CD4-positive, alpha-beta T cell treated with Interleukin-15 for 1 hour (primary cell): ENCODE measurements at places on chromosomes 1 and 21.

DNA sequence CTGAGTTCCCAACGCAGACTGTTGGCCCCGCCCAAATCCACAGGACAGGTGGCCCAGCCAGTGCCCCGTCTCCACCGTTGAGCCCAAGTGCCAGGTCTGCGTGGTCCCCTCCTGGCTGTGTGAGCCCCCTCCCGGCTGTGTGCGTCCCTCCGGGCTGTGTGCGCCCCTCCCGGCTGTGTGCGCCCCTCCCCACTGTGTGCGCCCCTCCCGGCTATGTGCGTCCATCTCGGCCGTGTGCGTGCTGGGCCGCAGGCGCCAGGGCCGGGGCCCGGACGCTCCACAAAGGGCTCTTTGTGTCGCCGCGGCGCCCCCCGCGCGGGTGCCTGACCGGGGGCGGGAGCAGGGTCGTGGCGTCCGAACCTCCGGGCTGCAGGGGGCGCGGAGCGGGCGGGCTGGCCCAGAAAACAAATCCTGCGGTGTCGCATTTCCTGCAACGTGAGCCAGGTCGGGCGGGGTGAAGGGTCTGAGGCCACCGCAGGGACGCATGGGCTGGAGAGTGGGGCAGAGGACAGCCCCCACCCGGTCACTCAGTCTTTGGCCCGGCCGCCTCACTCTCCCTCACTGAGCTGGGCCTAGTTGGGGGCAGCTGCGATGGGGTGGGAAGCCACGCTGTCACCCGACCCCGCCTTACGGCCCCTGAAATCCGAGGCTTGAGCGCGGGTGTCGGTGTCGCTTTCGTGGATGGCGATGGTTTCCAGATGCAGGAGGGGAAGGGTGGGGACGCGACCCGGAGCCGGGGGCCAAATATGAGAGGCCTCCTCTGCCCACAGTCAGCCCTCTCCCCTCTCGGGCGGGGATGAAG, 18.8 kb downstream of the TNFRSF25 start:
- DNase-seq = no peak

DNA sequence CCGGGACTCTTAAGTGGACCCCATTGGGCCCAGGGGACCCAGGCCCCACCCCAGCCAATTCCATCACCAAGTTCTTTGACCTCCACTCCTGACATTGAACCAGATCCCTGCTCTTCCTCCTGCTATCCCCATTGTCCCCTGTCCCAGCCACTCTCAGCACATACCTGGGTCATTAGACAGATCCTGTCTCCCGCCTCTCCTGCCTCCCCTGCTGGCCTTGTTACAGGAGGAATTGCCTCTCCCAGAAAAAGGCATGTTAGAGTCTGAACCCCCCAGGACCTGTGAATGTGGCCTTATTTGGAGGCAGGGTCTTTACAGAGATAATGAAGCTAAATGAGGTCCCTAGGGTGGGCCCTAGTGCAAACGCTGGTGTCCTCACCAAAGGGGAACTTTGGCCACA, 301.9 kb downstream of the NPHP4 start:
- no peak for DNase-seq

- DNase-seq = no peak
These were observed 73.1 kb upstream of the C1orf105 start for GRCh38 chr1:172347416-172347815.

- DNase-seq = no peak
These were observed 361.5 kb downstream of the PTPRU start for GRCh38 chr1:29597861-29598260.

DNA sequence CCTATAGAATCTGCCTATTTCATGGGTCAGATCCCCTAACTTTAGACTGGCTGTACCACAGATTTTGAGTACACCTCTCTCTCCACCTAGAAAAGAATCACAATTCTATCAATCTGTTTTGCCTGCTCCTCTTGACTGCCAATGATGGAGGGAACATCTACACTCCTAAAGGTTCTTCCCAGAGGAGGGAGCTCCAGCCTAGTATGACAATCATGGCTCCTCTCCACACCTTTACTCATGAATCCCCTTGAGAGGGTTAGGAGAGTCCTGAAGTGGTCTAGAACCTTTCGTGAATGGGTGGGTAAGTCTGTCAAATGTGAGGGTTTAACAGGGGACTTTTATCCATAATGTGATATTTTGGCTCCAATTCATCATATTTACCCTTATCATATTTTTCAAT, 48.0 kb downstream of the DNAI4 start:
- no peak for DNase-seq

DNA sequence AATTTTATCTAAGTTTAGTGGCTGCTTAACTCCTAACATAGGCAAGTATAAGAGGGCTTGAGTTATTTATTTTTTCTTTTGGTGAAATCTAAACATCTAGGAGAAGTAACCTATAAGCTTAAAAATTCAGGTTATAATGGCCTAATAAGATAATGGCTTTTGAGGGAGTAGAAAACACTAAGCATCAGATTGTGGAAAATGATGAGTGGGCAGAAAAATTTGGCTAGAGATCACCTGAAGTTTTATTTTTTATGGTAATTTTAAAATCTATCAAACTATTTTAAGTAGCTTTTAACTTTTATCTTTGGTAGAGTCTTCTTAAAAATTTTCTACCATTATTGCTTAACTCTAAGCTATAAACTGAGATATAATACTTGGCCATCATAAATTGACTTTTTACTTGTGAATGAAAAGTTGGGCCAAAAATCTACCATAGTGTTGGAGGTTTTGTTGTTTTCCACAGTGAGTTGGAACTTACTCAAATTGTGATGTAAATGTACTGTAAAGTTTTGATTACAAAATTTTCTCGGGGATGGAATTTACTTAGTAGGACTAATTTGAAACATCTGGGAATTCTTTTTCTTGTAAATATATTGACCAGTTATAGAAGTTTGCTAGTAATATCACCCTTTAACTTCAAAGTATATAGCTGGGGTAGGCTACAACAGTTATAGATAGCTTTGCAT, 63.9 kb downstream of the USP25 start:
- no peak for DNase-seq

DNA sequence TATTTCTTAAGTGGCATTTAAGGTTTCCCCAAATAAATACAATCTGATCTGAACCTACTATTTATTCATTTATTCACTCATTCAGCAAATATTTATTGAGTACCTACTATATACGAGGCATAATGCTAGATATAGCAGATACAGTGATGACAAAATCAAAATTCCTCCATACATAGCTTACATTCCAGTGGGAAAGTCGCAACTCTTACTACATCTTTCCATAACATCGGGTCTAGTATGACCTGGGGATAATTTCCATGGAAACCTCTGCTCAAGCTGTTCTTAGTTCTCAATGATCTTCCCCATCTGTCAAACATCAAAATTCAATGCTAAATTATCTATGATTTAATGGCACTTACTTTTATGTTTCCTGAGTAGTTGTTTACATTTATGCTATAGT, 70.8 kb upstream of the PRKACB start:
- no peak for DNase-seq

DNA sequence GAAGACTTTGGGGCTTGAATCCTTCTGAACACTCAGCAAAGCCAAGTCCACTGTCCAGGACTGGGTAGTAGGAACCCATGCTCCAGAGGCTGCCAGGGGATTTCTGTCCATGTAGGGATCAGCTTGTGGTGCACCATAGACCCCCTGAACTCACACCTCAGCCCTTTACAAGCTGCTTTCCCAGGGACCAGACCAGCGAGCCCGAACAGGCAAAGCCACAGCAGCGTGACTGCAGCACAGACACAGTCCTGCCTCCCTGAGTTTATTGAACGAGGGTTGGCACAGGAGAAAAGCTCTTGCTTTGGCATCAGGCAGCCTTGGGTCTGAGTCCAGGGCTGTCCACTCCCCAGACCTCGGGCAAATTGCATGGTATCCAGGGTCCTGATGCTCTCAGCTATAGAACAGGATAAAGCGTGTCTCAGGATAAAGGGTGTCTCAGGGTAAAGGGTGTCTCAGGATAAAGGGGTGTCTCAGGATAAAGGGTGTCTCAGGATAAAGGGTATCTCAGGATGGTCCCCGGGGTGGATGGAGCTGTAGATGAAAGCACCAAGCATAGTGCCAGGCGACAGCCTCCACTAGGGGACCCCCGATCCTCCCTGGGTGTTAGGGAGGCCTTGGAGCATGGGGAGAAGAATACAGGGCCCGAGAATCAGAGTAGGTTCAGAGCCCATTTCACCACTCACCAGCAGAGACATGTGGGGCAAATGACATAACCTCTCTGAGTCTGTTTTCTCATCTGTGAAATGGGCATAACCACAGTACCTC, 648.8 kb downstream of the NPHP4 start:
- DNase-seq = no peak

- no peak for DNase-seq
These were observed 29.2 kb upstream of the PDE9A start for GRCh38 chr21:42624095-42624790.

DNA sequence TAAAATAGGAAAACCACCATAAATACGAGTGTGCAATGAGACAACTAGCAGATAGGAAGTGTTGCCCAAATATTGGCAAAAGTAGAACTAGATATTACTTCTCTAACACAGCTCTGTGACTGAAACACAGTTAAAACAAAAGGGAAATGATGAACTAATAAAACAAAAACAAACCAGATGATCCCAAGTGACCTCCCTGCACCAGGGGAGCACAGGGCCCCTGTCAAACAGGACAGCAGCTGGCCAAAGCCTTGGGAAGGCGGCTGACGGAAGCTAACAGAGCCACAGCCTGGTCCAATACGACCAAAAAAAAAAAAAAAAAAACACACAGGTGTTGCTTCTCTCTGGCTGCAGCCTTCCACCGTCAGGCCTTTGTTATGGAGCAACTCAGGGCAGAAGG, 17.8 kb downstream of the ZBTB17 start:
- DNase-seq = no peak

DNA sequence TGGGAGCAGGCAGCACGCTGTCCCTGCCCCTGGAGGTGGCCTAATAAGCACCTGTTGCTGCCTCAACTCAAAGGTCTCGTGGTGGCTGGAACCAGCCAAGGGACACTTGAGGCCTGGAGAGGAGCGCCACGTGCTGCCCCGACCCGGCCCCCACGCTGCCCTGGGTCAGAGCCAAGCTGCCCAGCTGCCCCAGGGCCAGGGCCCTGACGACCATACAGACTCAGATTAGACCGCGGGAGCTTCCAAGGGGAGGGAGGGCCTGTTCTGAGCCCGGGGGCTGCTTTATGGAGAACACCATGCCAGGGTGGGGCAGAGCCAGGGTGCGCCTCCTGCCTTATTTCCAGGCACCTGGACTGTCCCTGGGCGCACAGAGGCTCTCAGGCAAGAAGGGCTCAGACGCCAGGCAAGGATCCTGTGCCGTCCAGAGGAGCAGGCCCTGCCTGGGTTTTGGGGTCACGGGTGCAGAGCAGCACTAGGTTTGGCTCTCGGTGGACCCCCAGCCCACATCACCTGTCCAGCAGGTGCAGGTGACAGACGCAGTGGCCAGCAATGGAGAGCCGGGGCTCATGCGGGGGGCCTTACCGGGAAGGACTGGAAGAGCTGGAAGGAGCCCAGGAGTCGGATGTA, 18.6 kb downstream of the KRTAP10-1 start:
- no peak for DNase-seq

DNA sequence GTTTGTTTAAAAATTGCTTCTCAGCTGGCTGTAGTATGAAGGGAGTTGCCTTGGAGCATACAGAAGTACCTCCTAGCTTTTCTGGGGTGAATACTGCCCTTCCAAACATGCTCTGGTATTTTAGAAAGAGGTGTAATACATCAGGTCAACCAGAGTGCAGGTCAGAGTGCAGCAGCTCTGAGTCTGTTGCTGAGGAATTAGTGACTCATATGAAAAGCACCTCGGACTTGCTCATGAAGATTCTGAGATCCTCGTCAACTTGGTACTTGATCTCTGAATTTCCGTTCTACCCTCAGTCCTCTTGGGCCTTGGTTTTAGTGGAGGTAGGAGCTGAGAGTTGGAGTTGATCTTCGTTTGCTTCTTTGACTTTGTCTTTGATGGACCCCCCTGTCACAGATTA, 67.3 kb downstream of the NOS1AP start:
- no peak for DNase-seq

GRCh38 chr1:229950908-229951307, 116.1 kb upstream of the GALNT2 start:
- no peak for DNase-seq

GRCh38 chr21:29389136-29389535, 90.4 kb downstream of the BACH1 start:
- DNase-seq = no peak

GRCh38 chr1:245549996-245550719, 395.4 kb downstream of the KIF26B start:
- no peak for DNase-seq

DNA sequence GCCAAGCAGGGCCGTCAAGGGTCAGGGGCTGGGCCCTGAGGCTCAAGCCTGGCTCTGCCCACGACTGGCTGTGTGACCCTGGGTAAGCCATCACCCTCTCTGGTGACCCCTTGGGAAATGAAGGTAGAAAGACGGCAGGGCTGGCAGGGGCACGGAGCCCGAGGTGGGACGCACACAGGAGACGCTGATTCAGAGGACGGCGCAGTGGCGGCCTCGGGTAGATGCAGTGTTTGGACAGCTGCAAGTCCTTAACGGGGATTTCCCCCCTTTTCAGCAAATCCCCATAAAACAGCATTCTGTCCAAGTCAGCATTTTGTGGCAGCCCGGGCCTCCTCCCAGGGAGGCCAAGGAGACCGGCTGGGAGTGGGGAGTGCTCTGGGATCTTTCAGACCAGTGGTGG, 16.7 kb downstream of the COL8A2 start:
- no peak for DNase-seq

DNA sequence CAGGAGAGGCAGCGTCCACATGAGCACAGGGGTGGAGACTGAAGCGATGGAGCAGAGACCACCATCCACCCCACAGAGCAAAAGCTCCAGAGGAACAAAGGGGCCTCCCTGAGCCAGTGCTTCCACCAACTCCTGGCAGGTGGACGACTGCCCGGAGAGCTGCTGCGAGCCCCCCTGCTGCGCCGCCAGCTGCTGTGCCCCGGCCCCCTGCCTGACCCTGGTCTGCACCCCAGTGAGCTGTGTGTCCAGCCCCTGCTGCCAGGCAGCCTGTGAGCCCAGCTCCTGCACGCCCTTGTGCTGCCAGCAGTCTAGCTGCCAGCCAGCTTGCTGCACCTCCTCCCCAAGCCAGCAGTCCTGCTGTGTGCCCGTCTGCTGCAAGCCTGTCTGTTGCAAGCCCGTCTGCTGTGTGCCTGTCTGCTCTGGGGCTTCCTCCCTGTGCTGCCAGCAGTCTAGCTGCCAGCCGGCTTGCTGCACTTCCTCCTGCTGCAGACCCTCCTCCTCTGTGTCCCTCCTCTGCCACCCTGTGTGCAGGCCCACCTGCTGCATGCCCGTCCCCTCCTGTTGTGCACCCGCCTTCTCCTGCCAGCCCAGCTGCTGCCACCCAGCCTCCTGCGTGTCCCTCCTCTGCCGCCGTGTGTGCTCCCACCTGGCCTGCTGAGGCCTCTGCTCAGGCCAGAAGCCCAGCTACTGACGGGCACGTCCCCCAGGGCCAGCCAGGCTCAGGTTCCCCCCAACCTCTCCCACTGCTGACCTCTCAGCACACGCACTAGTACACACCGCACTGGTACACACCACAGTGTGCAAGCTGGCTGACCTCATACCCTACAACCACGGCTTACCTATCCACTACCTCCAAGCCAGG, 5.4 kb downstream of the KRTAP10-12 start:
- no peak for DNase-seq

- no peak for DNase-seq
These were observed 31.8 kb downstream of the ZNF644 start for GRCh38 chr1:90989990-90990389.

GRCh38 chr1:205452364-205452763, 3.5 kb downstream of the BLACAT1 start:
- no peak for DNase-seq

- no peak for DNase-seq
These were observed 44.6 kb downstream of the NFYC start for GRCh38 chr1:40736085-40736531.

GRCh38 chr1:108113496-108113895, 86.6 kb downstream of the SLC25A24 start:
- DNase-seq = no peak

GRCh38 chr1:193031431-193031830, 27.7 kb downstream of the UCHL5 start:
- DNase-seq = no peak
